ENCODE measurements at places on chromosomes 6 and 20. TPM values are rescaled to one million over a fixed set of nuclear protein-coding genes. Genes with fewer than 3 reads are reported as not detected.

DNA sequence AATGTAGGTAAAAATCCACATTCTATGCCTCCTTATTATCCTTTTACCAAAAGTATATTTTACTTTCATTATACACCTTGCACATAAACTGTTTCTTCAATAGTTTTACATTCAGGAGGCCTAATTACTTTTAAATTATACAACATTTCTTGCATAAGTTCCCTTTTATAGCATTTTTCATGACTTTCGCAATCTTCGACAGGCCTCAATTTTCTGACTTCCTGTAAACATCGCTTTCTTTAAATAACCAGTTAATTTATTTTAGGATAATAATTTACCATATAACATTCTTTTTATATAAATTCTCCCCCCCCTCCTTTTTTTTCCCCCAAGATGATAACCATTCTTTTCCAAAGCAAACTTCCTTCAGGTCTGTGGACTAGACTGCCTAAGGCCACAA, 9.2 kb downstream of the SLC35A1 start:
- DNase-seq: no peak
- H3K27ac ChIP-seq: no peak overlapping the region
- peaks cover 36% of the 10 kb centered on the region for H3K36me3 ChIP-seq
- H3K4me3 ChIP-seq: no peak overlapping the region
- H3K4me1 ChIP-seq: peaks cover 8% of the 10 kb centered on the region

GRCh38 chr6:8276148-8276547, 159.2 kb downstream of the SLC35B3 start:
- peaks cover 16% of the 10 kb centered on the region for H3K4me1 ChIP-seq
- no peak overlapping the region for H3K4me3 ChIP-seq
- no peak for DNase-seq
- H3K27me3 ChIP-seq: peaks cover 6% of the 10 kb centered on the region
- no peak overlapping the region for H3K27ac ChIP-seq

DNA sequence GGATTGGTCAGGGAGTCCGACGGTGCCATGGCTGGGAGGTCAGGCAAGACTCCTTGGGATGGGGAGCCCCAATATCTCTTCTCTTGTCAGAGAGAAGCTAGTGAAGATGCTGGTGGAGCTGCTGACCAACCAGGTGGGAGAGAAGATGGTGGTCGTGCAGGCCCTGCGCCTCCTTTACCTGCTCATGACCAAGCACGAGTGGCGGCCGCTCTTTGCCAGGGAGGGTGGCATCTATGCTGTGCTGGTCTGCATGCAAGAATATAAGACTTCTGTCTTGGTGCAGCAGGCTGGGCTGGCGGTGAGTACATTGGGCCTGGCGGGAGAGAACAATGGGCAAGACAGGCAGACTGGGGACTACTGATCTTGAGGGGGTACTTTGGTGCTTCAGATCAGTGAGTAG, 10.9 kb downstream of the CUL9 start:
- no peak for DNase-seq
- H3K27ac ChIP-seq: no peak overlapping the region
- H3K4me3 ChIP-seq: no peak overlapping the region
- no peaks in the 10 kb centered on the region for H3K27me3 ChIP-seq
- H3K4me1 ChIP-seq: no peaks in the 10 kb centered on the region

DNA sequence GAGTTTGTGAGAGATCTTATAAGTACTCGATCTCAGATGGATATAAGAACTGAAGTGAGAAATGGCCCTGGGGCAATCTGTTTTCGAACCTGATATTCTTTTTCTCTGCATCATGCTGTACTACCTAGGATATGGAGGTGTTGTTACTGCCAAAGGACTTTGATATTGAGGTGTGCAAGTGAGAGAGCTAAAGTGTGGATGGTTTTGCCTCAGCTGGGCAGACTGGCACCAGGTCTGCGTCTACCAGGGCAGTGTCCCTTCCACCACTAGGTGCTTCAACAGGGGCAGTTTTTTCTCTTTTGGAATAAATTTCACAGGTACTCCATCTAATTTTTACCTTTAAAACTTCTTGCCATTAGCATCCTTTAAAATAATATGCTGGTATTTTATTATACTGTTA, 35.0 kb downstream of the ADGRG6 start:
- no peaks in the 10 kb centered on the region for H3K36me3 ChIP-seq
- no peak overlapping the region for H3K4me3 ChIP-seq
- H3K4me1 ChIP-seq: peaks cover 8% of the 10 kb centered on the region
- H3K27me3 ChIP-seq: no peaks in the 10 kb centered on the region
- no peak for DNase-seq
- no peak overlapping the region for H3K27ac ChIP-seq

Gene TP53INP2
- 60.7 TPM for total RNA-seq

Gene MACROD2
- total RNA-seq: 6.7 TPM

Gene HLA-DPA1
- 2.6 TPM for total RNA-seq
